Esophagus squamous epithelium (tissue), 5 donors: ENCODE measurements at places on chromosomes 11 and 22.

GRCh38 chr11:115674937-115675544 lies 170.8 kb upstream of the CADM1 start:
- no peak for DNase-seq

DNA sequence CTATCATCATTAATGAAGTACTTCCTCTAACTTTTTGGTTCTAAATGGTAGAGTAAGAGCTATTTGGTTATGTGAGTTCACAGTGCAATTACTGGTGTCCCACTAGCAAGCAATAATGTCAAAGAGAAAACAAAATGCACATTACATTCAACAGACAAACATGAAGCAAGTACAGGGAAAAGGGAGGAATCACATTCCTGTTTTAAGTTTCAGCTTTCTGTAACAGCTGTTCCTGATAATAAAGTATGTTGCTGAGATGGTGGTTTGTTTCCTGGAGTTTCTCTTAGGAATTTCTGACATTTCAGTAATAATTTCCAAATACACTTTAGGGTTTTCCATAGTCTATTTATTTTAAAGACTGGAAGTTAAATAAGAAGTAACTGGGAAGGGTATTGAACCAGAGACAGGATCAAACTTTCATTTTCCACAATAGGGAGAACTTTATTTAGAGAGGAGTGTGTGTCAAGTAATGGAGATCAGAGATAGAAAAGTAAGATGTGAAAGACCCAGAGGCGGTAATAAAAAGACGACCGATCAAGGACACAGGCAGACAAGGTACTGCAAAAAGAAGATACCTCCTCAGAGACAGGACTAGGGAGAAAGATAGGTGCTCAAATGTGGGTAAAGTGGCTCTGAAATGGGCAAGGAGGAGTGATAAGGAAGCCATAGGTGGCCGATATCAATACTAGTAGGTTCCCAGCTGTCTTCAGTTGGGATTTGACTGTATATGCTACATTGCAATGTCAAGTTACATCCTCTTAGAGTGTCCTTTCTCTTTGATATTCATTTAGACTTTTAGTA lies 20.8 kb upstream of the CLNS1A start:
- DNase-seq, result no peak

DNA sequence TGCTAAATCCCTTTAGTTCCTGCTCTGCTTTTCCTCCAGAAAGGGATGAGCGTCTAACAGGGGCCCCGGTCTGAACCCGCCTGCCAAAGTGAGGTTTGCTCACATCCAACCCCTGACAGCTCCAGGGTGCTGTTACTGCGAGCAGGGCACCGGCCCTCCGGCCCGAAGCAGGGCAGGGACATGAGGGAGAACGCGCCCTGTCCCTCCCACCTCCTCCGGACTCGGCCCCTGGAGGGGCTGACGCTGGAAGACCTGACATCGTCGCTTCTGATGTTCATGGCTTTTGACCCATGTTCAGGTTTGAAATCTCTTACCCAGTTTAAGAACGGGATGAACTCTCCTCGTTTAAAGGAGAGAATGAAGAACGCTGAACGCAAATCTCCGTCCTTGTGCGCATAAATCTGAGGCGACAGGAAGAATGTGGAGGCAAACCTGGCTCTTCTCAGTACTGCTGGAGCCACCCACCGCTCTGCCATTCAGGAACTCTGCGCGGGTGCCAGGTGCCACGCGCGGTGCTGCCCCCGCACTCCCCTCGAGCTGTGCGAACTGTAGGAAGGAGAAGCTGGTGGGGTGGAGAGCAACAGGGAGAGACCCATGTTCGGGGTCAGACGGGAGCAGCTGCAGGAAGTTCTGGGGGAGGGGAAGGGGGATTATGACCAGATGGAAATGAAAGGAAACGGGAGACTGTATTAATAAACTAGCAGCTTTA lies 826 bp upstream of the EEF1G start:
- no peak for DNase-seq

DNA sequence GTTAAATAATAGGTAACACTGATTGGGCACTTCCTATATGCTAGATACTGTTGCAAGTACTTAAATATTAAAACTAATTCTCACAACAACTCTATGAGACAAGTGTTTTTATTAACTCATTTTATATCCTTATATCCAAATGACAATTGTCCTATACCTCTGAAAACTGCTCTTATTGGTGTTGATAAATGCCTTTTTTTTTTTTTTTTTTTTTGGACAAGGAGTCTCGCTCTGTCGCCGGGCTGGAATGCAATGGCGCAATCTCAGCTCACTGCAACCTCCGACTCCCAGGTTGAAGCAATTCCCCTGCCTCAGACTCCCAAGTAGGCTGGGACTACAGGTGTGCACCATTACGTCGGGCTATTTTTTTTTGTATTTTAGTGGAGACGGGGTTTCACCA lies 41.6 kb downstream of the MRTFA start:
- no peak for DNase-seq

DNA sequence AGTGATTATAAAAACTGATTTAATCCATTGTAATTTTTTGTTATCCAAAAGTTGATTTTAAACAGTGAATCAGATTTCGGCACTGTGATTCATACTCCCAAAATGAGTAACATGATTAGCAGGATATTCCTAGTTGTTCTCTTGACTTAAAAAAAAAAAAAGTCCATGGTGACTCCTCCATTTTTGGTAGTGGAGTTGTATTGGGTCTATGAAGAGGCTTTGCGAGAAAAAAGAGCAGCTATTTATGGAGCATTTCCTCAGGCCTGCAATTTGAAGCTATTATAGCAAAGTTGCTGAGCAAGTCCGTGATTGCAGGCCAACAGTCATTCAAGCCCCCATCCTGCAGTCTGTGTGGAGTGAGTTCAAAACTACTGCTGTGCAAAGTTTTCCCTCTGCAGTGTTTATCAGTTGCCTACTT lies 28.8 kb downstream of the YAP1 start:
- no peak for DNase-seq

GRCh38 chr11:123654566-123655081 lies at the start of gene SCN3B:
TSS of gene SCN3B (minus strand) at chr11:123654624. CDS start at chr11:123653801, 823 bp downstream.
- DNase-seq, result no peak

DNA sequence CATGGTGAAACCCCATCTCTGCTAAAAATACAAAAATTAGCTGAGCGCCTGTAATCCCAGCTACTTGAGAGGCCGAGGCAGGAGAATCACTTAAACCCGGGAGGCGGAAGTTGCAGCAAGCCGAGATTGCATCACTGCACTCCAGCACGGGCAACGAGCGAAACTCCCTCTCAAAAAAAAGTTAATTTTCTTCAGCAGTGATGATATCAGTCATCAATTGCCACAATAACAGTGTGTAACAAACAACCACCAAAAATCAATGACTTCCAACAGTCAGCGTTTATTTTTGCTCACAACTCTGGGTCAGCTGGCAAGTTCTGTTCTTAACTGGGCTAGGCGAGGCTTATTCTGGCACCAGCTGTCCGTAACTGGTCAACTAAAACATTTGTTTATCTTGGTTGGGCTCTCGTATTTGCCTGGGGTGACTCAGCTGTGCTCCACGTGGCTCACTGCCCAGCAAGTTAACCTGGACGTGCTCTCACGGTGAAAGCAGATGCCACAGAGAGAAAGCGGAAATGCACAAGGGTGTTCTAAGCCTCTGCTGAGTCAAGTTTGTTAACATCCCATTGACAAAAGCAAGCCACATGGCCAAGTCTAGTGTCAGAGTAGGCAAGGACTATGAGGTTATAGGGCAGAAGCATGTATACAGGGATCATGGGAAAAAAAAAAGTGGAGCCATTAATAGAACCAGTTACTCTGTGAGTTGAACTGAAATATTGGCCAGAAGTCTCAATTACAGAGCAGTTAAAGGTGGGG lies 52.1 kb downstream of the LHFPL7 start:
- DNase-seq, result no peak

- DNase-seq, result no peak
These were observed 783.6 kb downstream of the BRD1 start for GRCh38 chr22:49044091-49044490.
